Omental fat pad (tissue), 4 donors: ENCODE measurements at places on chromosomes 13 and 19.

DNA sequence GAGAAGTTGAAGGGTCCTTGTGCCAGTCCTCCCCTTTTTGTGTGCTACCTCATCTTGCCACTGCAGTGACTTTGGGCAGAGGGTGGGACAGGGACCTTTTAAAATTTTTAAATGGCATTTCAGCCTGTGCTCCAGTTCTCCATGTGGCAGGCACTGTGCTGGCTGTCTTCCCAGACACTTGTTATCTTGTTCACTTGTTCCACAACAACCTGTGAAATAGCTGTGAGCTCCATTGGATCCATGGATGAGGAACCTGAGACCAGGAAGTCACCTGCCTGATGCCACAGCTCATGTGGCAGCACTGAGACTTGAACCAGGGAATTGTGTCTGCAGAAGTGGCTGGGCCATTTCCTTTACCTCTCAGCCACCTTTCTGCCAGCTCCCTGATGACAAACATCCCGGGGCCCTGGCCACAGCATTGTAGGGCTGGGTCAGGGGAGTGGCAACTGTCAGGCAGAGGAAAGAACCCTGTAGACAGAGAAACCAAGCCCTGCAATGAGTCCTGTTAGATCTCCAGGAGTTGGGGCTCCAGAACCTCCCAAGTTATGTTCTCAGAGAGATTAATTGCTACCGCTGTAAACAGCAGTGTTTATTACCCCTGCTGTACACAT lies 6.4 kb downstream of the EGLN2 start:
- no peak for DNase-seq

GRCh38 chr13:25762281-25762680 lies 289.5 kb downstream of the SHISA2 start:
- no peak for DNase-seq

DNA sequence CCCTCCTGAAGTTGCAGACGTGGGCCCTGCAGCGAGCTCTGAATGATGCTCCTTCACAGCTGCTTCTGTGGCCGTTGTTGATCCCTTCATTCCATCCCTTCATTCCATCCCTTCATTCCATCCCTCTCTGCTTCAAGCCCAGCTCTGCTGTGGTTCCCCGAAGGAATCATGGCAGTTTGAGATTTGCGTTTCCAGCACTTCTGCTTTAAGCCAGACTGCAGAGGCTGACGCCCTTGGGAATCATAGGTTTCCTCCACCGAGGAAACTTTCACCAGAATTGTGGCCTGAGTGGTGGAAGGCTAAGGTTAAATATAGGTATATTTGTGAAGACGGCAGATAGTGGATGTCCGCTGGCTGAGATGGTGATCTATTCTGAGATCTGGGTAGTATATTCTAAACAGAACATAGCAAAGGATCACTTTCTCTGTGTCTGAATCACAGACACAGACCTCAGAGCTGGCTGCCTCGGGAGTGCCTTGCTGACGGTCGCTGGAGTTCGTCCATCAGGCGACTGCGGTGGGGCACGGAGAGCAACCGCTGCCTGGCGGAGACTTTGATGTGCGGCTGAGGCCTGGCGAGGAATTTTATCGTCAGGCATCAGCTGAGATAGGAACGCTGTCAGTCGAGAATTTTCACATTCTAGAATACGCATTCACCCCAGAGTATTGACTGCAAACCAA lies 42.8 kb upstream of the DCUN1D2 start:
- no peak for DNase-seq

DNA sequence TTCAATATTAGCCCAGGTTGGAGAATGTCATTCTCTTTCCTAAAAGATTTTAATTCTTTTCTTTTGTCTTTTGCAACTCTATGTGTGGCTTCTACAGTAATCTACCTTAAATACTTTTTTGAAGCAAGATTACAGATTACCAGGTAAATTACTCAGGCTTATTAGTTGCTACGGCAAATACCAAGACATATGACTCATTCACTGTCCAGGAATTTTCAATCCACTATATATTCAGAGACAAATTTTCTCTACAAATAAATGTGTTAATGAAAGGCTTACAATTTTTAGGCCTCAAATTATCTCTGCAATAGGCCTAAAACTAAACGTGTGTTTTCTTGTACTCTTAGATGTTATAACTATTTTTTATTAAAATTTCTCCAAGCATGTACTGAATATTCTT lies 631.3 kb downstream of the DIAPH3 start:
- no peak for DNase-seq

GRCh38 chr13:28438067-28438466 lies 56.9 kb downstream of the FLT1 start:
- no peak for DNase-seq

DNA sequence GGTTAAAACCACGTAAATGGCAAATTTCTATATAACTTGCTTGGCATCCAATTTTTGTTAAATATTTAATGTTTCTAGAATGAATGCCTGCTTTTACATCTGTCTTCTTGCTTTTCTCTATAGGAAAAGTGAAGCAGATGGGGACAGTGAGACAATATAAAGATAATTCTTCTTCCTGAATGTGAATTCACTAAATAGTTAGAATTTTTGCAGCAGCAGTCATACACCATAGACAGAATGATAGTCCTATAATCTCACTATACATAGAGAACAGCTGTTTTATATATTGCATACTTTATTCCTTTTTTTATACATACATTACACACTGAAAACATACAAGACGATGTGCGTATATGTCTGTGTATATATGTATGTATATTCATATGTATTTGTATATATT lies 1127.3 kb downstream of the PCDH9 start:
- DNase-seq = no peak

DNA sequence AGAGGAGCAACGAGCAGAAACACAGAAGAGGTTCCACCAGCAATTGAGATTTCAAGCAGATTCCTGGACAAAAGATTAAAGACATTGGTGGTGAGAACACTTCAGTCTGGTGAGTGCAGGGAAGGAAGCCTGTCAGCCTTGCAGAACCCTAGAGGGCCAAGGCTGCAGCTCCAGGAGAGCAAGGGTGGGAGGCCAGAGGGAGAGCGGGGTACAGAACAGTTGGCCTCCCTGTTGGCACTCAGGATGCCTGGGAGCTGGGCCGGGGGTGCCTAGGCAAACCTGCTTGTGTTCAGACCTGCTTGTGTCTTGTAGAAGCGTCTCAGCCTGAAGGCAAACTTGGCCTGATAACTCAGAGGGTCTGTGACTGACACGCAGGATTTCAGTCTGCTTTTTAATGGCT lies 5.1 kb upstream of the LIN7B start:
- no peak for DNase-seq

- DNase-seq = no peak
Observed at GRCh38 chr13:104008541-104009435, 942.6 kb upstream of the SLC10A2 start.

DNA sequence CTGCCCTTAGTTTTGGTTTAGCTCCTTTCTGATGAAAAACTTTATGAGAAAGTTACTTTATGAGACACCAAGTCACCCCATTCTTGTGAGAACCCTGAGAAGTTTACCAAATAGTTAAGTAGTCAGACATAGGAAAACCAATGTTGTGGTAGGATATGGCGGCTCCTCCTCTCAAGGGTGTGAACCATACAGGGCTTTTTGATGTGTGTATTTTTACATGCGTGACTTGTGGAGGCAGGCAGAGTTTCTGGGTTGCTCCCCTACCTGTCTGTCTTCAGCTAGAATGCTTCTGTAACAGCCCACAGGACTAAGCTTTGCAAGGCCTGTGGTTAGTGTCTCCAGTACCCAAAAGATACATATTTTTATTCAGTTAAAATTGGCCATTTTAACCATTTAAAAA lies 18.3 kb downstream of the UBAC2 start:
- DNase-seq = no peak

GRCh38 chr19:18158467-18158866 lies 5.5 kb downstream of the PIK3R2 start:
- no peak for DNase-seq

DNA sequence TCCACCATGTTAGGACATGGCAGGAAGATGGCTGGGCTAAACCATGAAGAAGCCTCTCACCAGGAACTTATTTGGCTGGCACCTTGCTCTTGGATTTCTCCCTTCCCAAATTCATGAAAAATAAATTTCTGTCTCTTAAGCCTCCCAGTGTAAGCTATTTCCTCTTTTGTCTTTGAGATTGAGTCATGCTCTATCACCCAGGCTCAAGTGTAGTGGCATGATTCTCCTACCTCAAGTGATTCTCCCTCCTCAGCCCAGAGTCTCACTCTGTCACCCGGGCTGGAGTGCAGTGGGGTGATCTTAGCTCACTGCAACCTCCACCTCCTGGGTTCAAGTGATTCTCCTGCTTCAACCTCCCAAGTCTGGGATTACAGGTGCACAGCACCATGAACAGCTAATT lies 12.6 kb downstream of the ZNF888 start:
- DNase-seq = no peak

- no peak for DNase-seq
Observed at GRCh38 chr13:41827507-41828213, 133.2 kb downstream of the VWA8 start.

DNA sequence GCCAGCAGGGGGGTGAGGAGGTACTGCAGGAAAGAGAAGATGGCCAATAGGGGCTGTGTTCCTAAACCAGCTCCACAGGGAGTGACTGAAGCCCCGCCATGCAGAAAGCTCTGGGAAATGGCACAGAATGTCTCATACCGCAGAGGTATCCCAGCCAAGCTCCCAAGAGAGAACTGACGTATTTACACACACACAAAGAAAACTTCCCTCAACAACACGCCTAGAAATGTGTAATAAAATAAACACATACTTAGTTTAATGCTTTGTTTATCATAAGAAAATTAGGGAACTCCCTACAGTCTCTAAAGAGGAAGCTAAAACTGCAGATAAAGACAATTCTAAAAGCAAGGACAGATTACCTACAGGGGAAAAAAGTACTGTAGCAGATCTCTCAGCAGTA lies 40.0 kb downstream of the ESD start:
- DNase-seq = no peak

- no peak for DNase-seq
Observed at GRCh38 chr13:73870970-73871935, 263.0 kb downstream of the KLF12 start.
